ENCODE measurements at places on chromosomes 2 and 18. TPM values are rescaled to one million over a fixed set of nuclear protein-coding genes. Genes with fewer than 3 reads are reported as not detected.

DNA sequence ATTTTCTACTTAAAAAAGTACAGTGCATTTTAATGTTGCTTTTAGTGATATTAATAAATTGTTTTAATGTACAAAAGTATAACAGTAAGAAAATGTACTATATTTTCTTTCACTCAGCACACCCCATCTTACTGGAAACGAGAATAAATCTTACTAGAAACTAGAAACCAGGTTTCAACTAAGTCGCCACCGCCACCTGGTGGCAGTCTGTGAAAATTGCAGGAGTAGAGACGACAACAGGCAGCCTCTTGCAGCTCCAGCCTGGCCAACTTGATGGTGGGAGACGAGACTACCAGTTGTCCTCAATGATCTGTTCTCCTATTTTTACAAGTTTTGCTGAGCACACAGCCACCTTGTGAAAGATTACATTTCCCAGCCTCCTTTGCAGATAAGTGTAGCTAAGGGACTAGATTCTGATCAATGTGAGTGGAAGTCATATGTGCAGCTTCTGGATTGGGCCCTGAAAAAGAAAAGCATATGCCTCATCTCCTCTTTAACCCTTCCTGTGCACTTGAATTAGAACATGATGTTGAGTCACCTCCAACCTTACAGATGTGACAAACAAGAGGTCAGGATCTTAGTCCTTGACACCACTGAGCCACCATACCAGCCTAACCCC lies 8.7 kb downstream of the OTOF start:
- no peak overlapping the region for H3K27ac ChIP-seq
- H3K36me3 ChIP-seq, result no peaks in the 10 kb centered on the region
- H3K27me3 ChIP-seq, result no peaks in the 10 kb centered on the region
- H3K4me1 ChIP-seq, result no peaks in the 10 kb centered on the region

The TUBA4B gene
- total RNA-seq, result not detected

DNA sequence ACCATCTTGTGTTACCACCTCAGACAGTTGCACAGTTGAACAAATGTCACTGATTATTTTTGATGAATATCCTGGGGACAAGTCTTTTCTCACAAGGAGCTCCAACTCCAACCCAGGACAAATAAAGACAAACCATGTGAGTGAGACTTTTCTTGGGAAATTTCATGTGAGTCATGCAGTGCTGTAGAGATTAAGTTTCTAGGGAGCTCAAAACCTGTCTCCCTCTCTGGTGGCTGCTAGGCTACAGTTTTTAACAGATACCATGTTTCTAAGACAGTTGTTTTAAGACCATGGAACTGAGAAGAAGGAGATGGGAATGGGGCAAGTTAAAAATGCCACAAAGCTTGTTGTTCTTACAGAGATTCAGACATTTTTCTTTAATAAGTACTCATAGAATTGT lies 255.5 kb downstream of the RIT2 start:
- H3K4me3 ChIP-seq, result no peak overlapping the region
- H3K27me3 ChIP-seq, result no peaks in the 10 kb centered on the region
- H3K27ac ChIP-seq, result no peak overlapping the region
- H3K4me1 ChIP-seq, result no peaks in the 10 kb centered on the region
- no peaks in the 10 kb centered on the region for H3K36me3 ChIP-seq
- DNase-seq, result no peak

DNA sequence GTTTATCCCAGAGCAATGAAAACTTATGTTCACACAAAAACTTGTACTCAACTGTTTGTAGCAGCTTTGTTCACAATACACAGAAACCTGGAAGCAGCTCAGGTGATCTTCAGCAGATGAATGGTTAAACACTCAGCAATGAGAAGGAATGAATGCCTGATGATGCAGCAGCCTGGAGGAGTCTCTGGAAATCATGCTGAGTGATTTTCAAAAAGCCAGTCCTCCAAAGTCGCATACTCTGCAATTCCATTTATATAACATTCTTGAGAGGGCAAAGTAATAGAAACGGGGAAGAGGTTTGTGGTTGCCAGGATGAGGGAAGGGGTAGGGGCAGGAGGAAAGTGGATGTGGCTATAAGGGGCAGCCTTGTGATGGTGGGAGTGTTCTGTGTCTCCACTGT lies 108.1 kb downstream of the CTIF start:
- H3K27me3 ChIP-seq, result no peaks in the 10 kb centered on the region
- DNase-seq, result no peak
- H3K4me1 ChIP-seq, result no peaks in the 10 kb centered on the region
- H3K4me3 ChIP-seq, result no peak overlapping the region
- H3K36me3 ChIP-seq, result no peaks in the 10 kb centered on the region

The TMEM185B gene
- total RNA-seq, result 13.2 TPM

The KCNIP3 gene
- total RNA-seq, result 3.5 TPM

The RIT2 gene
- not detected for total RNA-seq

GRCh38 chr2:57888463-57888862 lies 158.1 kb upstream of the VRK2 start:
- H3K27ac ChIP-seq, result no peak overlapping the region
- H3K4me3 ChIP-seq, result no peak overlapping the region
- no peaks in the 10 kb centered on the region for H3K36me3 ChIP-seq
- no peak for DNase-seq

GRCh38 chr2:42216694-42217093 lies 47.5 kb downstream of the EML4 start:
- peaks cover 6% of the 10 kb centered on the region for H3K4me1 ChIP-seq
- H3K27ac ChIP-seq, result peak overlapping the region; percentile 64
- H3K4me3 ChIP-seq, result no peak overlapping the region
- H3K27me3 ChIP-seq, result no peaks in the 10 kb centered on the region

GRCh38 chr2:46970334-46971288 lies 55.0 kb upstream of the MCFD2 start:
- peaks cover 50% of the 10 kb centered on the region for H3K4me1 ChIP-seq
- DNase-seq, result no peak
- H3K36me3 ChIP-seq, result peaks cover 5% of the 10 kb centered on the region
- no peaks in the 10 kb centered on the region for H3K27me3 ChIP-seq
- H3K4me3 ChIP-seq, result no peak overlapping the region

DNA sequence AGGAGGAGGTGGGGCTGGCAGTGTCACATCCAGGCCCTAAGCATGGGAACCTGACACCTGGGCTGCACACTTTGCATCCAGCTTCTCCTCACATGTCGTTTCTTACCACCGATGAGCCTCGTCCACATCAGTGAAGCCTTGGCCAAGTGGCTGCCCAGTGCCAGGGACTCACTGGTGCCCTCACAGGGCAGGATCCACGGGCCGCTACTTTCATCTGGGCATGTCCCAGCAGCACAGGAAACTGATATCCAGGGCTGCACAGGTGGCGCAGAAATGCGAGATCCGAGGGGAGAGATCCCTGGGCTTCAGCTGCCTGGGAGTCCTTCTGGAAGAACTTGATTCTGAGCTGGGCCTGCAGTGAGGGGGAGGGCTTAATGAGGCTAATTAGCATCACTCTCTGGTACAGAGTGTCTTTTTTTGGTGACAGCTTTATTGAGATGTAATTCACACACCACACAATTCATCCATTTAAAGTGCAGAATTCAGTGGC lies 291.6 kb upstream of the HDAC4 start:
- H3K4me3 ChIP-seq, result no peak overlapping the region
- H3K4me1 ChIP-seq, result no peaks in the 10 kb centered on the region

The C2orf80 gene
- not detected for total RNA-seq

DNA sequence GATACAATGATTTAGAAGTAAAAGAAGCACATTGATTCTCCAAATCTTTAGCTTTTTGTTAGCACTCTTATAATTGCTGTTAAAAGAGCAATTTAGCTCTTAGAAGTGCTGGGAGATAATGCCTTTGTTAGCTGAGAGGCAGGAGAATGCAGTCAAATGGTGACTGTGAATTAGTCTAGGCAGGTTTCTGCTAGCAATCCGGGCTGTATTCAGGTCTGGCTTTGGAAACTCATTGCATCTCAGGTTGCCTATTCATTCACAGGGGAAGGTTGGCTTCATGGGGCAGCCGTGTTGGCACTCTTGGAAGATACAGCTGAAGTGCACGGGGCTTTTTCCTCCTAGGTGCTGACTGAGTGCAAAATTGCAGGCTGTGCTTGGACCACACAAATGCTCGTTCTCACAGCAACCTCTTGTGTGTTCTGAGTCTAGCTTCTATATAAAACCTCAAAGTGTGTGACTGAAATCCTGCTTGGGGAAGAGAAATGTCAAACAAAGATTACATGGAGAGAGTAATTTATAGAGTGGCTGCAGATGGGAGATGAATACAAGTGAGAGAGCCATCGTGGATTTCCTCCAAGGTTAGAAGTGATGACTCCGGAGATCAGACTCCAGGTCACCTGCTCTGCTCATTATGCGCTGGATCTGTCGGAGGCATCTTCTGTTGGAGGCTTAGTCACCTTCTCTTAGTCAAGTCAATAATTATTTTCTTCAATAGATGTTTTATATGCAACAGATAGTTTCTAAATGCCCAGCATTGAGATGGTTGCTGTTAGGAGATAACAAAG lies 167.8 kb downstream of the PMAIP1 start:
- no peaks in the 10 kb centered on the region for H3K27me3 ChIP-seq
- H3K27ac ChIP-seq, result no peak overlapping the region
- no peaks in the 10 kb centered on the region for H3K36me3 ChIP-seq
- no peaks in the 10 kb centered on the region for H3K4me1 ChIP-seq

DNA sequence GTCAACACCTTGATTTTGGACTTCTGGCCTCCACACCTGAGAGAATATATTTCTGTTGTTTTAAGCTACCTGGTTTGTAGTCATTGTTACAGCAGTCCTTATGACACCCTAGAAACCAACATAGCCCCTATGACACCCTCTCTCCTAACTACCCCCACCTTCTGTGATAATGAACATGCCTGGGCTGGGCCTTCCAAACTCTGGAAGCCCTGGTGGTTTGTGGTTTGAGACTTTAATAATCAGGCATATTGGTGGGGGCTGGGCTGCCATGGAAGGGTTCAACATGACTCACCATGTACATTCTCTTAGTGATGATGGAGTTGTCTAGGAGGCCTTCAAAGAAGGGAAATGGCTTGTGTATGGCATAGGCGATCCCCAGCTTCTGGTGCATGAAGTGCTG lies 3.3 kb downstream of the SP110 start:
- H3K4me1 ChIP-seq, result peaks cover 3% of the 10 kb centered on the region
- no peaks in the 10 kb centered on the region for H3K36me3 ChIP-seq
- no peak for DNase-seq
- no peak overlapping the region for H3K27ac ChIP-seq
- no peak overlapping the region for H3K4me3 ChIP-seq

- no peaks in the 10 kb centered on the region for H3K36me3 ChIP-seq
- no peaks in the 10 kb centered on the region for H3K4me1 ChIP-seq
- H3K4me3 ChIP-seq, result no peak overlapping the region
- no peaks in the 10 kb centered on the region for H3K27me3 ChIP-seq
- no peak for DNase-seq
These were observed 318.8 kb upstream of the TMEFF2 start for GRCh38 chr2:192513575-192513974.

DNA sequence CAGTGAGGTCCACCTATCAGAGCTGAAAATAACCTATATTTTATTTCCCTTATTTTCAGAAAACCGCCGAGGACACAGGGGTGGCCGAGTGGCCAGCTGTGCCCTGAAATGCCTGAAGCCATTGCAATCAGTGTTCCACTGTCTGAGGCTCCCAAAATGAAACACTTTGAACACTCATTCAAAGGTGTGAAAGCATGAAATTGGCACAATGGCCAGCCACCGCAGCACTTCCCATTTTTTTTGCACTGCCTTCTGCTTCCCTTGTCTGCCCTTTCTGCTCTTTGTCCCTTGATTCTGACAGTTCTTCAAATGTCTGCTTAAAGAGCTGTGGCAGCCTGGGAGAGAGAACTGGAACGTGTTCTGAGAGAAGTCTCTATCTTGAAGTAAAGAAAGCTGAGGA lies 1127.5 kb upstream of the CELF4 start:
- no peak overlapping the region for H3K27ac ChIP-seq
- H3K4me3 ChIP-seq, result no peak overlapping the region
- H3K36me3 ChIP-seq, result no peaks in the 10 kb centered on the region
- H3K27me3 ChIP-seq, result no peaks in the 10 kb centered on the region
- no peak for DNase-seq
- no peaks in the 10 kb centered on the region for H3K4me1 ChIP-seq

The MPV17 gene
- 30.3 TPM for total RNA-seq

GRCh38 chr18:66280470-66280869 lies 323.4 kb downstream of the CDH19 start:
- no peaks in the 10 kb centered on the region for H3K4me1 ChIP-seq
- H3K36me3 ChIP-seq, result no peaks in the 10 kb centered on the region
- no peak overlapping the region for H3K4me3 ChIP-seq
- DNase-seq, result no peak

DNA sequence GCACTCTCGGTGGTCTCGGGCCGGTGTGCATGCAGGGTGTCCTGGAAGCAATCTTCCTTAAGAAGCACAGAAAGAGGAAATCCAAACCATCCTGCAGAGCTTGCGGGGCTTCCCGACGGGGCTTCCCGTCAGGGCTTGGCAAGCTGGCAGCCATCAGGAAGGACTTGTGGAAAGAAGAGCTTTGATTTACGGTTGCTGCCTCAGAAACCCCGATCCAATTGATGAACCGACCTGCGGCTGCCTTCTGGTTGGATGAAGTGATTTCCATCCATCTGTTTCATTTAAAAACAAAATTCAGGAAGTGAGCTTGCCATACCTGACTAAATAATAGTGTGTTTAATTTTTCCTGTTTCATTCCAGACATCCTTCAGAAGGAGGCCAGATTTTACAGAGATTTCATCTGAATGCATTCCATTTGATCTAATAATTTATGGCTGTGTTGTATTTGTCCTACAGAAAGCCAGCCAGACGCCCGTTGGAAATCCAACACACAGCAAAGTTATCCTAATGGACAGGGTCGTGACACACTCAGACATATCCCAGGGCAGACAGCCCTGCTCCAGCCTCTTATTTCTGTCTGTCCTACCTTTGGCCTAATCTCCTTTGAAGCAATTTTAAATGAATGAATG lies 141.3 kb downstream of the SEPTIN10 start:
- no peak overlapping the region for H3K27ac ChIP-seq
- no peaks in the 10 kb centered on the region for H3K4me1 ChIP-seq
- no peak overlapping the region for H3K4me3 ChIP-seq
- no peak for DNase-seq
- H3K27me3 ChIP-seq, result no peaks in the 10 kb centered on the region

The LTBP1 gene
- 2.4 TPM for total RNA-seq

DNA sequence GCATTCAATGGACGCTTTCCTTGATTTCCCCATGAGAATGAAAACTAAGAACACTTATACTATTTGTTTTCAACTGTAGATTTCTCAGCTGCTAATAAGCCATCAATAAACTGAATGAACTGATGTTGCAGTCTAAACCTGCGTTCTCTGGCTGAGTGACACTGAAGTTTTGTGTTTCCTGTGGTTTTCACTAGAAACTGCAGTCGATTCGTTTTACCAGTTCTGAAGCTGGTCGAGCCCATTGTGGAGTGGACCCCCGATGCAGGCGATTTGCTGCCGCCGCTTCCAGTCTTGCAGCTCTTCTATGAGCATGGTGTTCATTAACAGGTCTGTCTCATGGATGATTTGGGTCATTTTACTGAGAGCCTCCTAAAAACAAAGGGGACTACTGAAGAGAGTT lies 50.6 kb upstream of the STAT1 start:
- H3K27me3 ChIP-seq, result no peaks in the 10 kb centered on the region
- H3K4me1 ChIP-seq, result no peaks in the 10 kb centered on the region
- H3K36me3 ChIP-seq, result no peaks in the 10 kb centered on the region
- H3K27ac ChIP-seq, result no peak overlapping the region
- DNase-seq, result no peak

The CRYGD gene
- not detected for total RNA-seq
